ENCODE measurements at places on chromosomes 5 and 9.

DNA sequence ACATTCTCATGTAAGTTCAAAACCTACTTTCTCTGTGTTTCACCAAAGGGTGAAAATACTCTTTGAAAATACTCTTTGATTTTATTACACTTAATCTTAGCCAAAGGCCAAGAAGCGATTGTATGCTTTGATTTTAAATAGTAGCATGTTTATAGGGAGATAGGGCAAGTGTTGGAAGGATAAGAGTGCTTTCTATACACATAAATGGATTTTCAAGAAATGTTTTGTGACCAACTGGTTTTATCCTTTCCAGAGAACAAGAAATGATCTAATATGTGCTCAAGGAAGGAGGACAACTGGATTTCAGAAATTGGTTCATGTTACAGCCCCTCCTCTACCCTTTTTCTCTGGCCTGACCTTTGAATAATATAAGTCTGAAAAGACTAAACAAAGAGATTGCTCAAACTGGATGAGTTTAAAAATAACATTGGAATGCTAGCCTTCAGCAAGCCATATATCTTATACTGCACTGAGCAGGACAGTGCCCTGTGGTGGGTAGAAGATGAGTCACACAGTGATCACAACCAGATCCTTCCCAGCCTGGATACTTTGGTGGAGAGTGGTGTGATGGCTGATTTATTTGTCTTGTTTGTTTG, 13.1 kb downstream of the PALM2AKAP2 start:
- no peak for DNase-seq

GRCh38 chr9:133089271-133089671, 27.5 kb downstream of the CEL start:
- DNase-seq = no peak

- peak; percentile 65 for DNase-seq
Observed at GRCh38 chr9:126781186-126782052, 23.4 kb upstream of the ZBTB43 start.

- no peak for DNase-seq
Observed at GRCh38 chr9:101354765-101355708, 29.8 kb downstream of the BAAT start.
